ENCODE measurements at places on chromosomes 7 and 10.

GRCh38 chr10:94223702-94224370 lies 138.9 kb downstream of the NOC3L start:
- DNase-seq: no peak

DNA sequence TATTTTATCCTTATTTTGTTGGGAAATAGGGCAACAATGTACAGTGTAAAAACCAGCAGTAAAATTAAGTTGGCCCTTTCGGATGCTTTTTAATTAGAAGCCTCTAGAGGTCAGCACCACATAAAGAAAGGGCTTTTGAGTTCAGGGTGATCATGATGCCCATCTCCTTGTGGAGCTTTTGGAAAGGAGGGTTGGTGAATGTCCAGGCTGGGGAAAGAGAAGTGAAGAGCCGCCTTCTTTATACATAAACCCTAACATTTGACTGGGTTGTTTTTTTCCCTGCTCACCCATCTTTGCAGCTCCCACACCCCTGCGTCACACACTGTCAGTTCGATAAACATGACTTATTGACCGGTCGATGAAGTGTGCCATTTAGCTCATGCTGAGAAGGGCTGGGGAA lies 29.8 kb downstream of the MTURN start:
- no peak for DNase-seq

- DNase-seq: no peak
Measured at GRCh38 chr10:63466144-63466935, 563 bp upstream of the JMJD1C start.

DNA sequence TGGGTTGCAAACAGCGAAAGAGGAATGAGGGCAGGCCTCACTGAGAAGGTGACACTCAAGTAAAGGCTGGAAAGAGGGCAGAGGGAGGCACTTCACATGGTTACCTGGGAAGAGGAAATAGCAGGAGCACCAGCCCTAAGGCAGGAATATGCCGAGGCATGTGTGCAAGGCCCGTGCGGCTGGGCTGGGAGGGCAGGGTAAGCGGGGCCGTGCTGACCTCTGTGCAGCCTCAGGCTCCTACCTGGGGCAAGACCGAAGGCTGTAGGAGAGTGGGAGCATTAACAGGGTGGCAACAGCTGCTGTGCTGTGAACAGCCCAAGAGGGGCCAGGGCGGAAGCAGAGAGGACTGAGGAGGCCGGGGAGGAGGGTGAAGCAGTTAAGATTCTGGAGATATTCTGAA lies 24.0 kb upstream of the SH3PXD2A start:
- no peak for DNase-seq

DNA sequence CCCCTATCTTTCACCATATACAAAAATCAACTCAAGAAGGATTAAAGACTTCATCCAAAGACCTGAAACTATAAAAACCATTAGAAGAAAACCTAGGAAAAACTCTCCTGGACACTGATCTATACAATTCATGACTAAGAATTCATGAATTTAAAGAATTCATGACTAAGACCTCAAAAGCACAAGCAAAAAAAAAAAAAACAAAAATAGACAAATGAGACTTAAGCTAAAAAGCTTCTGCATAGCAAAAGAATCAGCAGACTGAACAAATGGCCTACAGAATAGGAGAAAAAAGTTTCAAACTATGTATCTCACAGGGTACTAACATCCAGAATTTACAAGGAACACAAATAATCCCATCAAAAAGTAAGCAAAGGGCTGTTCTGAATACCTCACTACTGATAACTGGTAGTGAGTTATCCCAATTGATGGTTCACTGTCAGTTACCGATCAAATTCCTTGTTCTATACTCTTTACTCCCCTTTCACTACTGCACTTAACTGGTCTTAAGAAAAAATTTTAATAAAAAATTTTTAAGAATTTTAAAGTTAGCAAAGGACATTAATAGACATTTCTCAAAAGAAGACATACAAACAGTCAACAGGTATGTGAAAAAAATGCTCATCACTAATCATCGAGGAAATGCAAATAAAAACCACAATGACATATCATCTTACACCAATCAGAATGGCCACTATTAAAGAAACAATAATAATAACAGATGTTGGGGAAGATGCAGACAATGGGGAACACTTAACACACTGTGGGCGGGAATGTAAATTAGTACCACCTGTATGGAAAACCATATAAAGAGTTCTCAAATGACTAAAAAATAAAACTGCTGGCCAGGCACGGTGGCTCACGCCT lies 33.2 kb downstream of the KMT2C start:
- DNase-seq: no peak

GRCh38 chr10:124231168-124232155 lies 138.1 kb upstream of the CHST15 start:
- no peak for DNase-seq

GRCh38 chr10:29734640-29734961 lies 99.8 kb upstream of the SVIL start:
- no peak for DNase-seq

GRCh38 chr10:2139746-2140145 lies 402.4 kb upstream of the ADARB2 start:
- no peak for DNase-seq

GRCh38 chr7:34973400-34973760 lies 63.9 kb downstream of the DPY19L1 start:
- no peak for DNase-seq

DNA sequence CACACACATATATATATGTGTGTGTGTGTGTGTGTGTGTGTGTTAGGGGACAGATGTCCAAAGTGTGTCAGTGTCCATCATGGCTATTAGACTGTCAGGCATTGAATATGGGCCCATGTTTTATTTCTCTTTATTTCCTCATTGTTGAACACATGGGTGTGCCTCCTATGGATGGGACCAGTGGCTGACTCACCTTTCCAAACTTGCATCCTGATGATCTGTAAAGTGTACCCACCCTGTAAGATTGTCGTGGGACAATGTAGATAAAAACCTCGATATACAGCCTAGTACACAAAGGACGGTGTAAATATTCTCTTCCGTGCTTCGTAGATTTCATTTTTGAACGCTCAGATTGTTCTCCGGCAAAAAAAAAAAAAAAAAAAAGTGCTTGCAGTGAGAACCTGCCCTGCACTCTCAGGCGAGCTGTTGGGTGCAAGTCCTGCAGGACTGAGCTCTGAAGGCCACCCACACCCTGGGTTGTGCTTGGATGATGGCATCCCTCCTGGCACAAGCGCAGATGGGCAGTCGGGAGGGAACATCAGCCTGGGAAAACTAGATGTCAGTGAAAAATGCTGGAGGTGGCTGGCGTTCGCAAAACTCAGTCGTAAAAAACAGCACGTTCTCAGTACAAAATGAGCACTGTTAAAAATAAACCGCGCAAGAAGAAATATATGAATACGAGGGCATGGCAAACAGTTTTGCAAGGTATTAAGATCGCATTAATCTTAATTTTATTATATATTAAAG lies 166.9 kb downstream of the CUX1 start:
- DNase-seq: no peak

GRCh38 chr7:109893231-109893630 lies 1197.7 kb upstream of the LRRN3 start:
- no peak for DNase-seq

- no peak for DNase-seq
Measured at GRCh38 chr7:142381727-142382390, 124.0 kb upstream of the PRSS58 start.

DNA sequence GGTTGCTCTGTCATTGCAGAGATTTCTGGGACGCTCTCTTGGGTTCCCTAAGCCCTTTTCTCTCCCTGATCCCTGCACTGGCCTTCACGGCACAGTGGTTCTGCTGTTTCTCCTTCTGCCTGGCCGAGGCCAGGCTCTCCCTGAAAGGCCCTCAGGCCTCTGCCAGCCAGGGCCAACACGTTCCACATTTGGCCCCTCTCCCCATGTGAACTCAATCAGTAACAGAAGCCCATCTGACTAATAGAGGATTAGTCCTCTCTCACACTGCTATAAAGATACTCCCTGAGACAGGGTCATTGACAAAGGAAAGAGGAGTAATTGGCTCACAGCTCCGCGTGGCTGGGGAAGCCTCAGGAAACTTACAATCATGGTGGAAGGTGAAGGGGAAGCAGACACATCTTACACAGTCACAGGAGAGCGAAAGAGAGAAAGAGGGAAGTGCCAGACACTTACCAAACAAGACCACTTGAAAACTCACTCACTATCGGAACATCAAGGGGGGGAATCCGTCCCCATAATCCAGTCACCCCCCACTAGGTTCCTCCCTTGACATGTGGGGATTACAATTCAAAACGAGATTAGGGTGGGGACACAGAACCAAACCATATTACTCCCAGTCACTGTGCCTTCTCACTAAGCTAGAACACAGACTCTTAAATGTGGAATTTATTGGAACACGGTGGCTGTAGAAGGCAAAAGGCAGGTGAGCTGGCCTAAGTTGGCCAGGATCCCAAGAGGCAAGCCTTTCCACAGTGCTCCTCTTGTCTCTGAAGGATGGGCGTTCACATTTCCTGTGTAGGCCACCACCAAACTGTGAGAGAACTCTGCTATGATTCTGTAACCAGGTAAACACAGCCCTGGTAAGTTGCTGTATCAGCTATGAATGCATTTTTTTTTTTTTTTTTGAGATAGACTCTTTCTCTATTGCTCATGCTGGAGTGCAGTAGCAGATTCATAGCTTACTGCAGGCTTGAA lies 8.8 kb downstream of the FZD8 start:
- no peak for DNase-seq

DNA sequence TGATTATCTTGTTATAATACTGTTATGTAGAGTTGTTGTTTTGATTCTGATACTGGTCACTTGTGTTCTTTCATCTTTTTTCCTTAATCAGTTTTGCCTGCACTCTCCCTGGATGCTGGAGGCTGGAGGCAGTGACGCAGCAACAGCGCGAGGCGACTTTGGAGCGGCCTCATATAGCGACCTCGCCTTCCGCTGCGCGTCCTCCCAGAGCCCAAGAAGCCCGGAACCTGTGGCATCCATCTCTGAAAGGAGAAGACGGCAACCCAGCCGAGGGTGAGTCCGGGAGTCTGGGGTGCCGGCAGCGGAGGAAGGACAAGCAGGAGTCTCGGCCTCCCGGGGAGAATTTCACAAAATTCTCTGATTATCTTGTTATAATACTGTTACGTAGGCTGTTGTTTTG lies 161.2 kb downstream of the ZNF33B start:
- no peak for DNase-seq

GRCh38 chr10:49252313-49253034 lies 46.5 kb upstream of the C10orf71 start:
- no peak for DNase-seq

- no peak for DNase-seq
Measured at GRCh38 chr7:111473449-111474198, 88.7 kb downstream of the IMMP2L start.

DNA sequence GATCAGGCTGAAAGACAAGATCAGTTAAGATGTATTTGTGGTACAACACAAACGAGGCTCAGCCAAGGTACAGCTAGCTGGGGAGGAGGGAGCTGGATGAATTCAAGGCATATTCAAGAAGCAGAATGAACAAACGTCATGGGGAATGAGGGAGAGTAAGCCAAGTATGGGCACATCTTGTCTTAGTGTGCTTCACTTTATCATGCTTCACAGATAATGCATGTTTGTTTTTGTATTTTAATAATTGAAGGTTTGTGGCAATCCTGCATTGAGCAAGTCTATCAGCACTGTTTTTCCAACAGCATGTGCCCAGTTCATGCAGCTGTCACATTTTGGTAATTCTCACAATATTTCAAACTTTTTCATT lies 135.4 kb downstream of the HIBADH start:
- DNase-seq: no peak

DNA sequence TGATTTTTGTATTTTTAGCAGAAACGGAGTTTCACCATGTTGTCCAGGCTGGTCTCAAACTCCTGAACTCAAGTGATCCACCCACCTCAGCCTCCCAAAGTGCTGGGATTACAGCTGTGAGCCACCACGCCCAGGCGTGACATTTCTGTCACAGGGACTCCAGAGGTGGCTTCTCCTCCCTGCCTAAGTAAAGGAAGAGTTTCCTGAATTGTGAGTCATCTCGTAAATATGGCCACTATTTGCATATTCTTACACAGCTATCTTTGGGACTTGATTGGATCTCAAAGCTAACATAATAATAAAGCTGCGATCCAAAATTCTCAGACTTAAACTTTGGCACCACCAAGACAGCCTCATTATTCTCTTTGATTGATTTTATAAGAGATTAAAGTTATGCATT lies 50.1 kb downstream of the ADARB2 start:
- no peak for DNase-seq

- DNase-seq: no peak
Measured at GRCh38 chr7:133117452-133117851, 35.6 kb upstream of the CHCHD3 start.

GRCh38 chr10:119306514-119306951 lies 99.2 kb downstream of the GRK5 start:
- peak; percentile 34 for DNase-seq

DNA sequence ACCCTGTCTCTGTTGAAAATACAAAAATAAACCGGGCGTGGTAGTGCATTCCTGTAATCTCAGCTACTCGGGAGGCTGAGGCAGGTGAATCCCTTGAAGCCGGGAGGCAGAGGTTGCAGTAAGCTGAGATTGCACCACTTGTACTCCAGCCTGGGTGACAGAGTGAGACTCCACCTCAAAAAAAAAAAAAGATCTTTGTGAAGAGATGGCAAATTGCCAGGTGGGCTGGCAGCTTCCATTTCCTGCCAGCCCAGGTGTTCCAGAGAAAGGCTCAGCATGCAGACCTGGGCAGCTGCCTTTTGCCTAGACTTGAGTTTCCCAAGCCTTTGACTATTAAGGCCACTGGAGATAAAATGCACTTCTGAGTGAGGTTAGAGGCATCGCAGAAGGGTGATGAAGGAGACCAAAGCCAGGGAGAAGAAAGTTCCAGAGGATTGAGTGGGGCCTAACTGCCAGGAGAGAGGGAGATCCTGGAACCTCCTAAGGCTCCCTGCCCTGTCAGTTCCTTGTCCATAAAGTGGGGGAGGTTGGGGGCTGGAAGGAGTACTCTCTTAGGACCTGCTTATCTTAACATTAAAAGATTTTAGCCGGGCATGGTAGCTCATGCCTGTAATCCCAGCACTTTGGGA lies 10.0 kb upstream of the DDIT4 start:
- no peak for DNase-seq

- no peak for DNase-seq
Measured at GRCh38 chr7:87505557-87506245, 30.2 kb upstream of the ABCB4 start.

- DNase-seq: no peak
Measured at GRCh38 chr7:39827571-39827970, 122.5 kb upstream of the CDK13 start.

DNA sequence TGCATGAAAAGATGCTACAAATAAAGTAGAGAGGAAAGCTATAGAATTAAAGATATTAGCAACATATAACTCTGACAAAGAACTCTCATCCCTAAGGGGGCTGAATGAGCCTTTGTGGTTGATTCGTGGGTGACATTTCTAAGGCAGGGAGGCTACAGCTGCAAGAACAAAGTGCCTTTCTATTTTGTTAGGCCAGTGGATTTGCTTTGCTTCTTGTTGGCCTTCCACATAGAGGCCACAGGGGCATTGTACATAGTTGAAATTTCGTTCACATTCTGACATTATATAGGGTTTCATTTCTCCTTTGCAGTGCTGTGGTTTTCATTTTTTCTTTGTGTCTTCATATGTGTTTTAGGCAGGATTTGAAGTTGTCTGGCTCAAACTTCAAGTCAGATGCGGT lies 819.2 kb upstream of the C7orf33 start:
- no peak for DNase-seq
